ENCODE measurements at places on chromosomes 12 and 14.

DNA sequence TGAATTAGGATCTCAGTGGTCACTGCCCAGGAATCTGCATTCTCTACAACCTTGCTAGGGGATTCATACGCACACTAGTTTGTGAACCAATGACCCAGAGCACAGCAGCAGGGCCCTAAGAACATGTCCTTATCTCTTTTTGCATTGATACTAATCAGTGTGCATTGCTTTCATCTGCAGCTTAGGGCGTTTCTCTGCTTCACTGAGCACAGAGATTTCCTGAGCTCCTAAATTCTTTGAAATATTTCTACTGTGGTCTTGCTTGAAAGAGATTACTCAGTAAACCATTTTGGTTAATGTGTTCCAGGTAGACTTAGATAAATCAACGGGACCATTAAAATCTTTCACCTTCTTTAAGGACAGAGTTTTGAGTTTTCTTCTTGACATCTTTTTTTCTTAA is 351.3 kb upstream of the KITLG start:
- DNase-seq: no peak
- H3K36me3 ChIP-seq: no peaks in the 10 kb centered on the region

DNA sequence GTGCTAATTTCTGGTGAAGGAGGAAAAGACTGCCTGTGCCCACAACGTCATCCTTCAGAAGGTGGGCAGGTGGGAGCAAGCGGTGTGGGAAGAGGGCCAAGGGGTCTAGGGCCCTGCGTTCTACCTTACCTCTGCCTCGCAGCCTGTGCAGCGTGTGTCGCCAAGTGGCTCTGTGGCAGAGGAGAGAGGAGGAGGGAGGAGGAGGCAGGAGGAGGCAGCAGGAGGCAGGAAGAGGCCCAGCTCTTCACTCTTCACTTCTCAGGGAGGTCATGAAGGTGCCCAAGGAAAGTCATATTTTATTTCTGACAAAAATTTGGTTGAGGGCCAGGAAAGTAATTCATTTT is 177.9 kb downstream of the MYRFL start:
- no peak for DNase-seq
- H3K4me3 ChIP-seq: no peak overlapping the region
- H3K4me1 ChIP-seq: peaks cover 15% of the 10 kb centered on the region
- no peaks in the 10 kb centered on the region for H3K36me3 ChIP-seq
- no peak overlapping the region for H3K27ac ChIP-seq

- DNase-seq: no peak
- no peak overlapping the region for H3K4me3 ChIP-seq
- H3K4me1 ChIP-seq: peaks cover 37% of the 10 kb centered on the region
- no peak overlapping the region for H3K27ac ChIP-seq
- H3K36me3 ChIP-seq: peaks cover 1% of the 10 kb centered on the region
- peaks cover 3% of the 10 kb centered on the region for H3K27me3 ChIP-seq
Measured at GRCh38 chr12:100974341-100974740, 179.8 kb downstream of the ANO4 start.

DNA sequence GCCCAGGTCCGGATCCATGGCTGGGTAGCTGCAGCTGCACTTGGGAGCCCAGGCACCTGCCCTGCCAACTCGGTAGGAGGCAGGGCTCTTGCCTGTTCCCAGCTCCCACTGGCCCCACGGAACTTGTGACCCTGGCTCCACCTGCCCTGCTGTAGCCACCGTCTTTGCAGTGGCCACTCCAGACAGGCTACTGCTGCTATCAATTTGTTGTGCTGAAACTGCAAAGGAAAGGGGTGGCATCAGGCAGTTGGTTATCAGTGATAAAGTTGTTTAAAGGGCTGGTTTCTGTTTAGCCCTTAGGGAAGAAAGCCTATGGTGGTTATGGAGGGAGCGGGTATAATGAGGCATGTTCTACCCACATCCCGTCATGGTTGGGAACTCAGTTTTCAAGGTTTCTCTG is 32.1 kb upstream of the ARID2 start:
- peaks cover 12% of the 10 kb centered on the region for H3K36me3 ChIP-seq
- H3K4me1 ChIP-seq: peaks cover 7% of the 10 kb centered on the region

DNA sequence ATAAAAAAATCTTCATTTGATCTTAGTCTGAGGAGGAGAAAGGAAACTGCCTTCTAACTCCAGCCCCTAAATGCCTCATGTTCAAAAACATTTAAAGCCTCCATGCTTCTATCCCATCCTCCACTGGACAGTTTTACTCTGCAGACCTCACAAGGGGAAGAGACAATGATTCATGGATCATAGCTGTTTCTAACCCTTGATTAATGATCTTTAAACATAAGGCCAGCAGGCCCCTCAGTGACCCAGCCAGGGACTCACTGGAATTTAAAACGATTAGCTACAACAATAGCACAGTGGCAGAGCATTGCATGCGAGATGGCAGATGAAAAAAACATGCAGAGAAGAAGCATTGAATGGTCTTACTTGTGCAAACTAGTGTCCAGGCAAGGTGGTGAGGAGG is 6.0 kb downstream of the DCTN2 start:
- peaks cover 9% of the 10 kb centered on the region for H3K36me3 ChIP-seq
- H3K4me3 ChIP-seq: no peak overlapping the region
- no peaks in the 10 kb centered on the region for H3K27me3 ChIP-seq
- no peak for DNase-seq

DNA sequence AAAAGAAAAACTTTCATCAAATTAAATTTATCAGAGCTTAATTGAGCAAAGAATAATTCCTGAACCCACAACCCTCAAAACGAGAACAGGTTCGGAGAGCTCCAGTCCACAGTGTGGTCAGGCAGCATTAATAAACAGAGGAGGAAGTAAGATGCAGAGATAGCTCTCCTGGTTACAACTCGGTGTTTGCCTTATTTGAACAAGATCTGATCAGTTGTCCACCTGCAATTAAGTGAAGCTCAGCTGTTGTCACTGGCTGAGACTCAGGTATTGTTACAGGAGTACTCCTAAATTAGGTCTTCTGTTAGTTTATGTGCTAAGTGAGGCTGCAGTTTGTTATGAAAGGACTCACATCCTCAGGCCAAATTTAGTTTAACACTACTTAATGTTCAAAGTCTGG is 451.4 kb upstream of the PDE3A start:
- H3K4me1 ChIP-seq: peaks cover 40% of the 10 kb centered on the region
- no peaks in the 10 kb centered on the region for H3K27me3 ChIP-seq
- DNase-seq: no peak
- no peaks in the 10 kb centered on the region for H3K36me3 ChIP-seq
- no peak overlapping the region for H3K27ac ChIP-seq

- peaks cover 8% of the 10 kb centered on the region for H3K4me1 ChIP-seq
- H3K27me3 ChIP-seq: no peaks in the 10 kb centered on the region
- H3K4me3 ChIP-seq: no peak overlapping the region
- H3K27ac ChIP-seq: no peak overlapping the region
Measured at GRCh38 chr14:54893151-54893760, 9.4 kb downstream of the GCH1 start.

GRCh38 chr14:103312006-103312635 is 21.9 kb upstream of the EIF5 start:
- no peak overlapping the region for H3K4me3 ChIP-seq
- DNase-seq: no peak
- H3K27me3 ChIP-seq: no peaks in the 10 kb centered on the region
- peaks cover 10% of the 10 kb centered on the region for H3K4me1 ChIP-seq

GRCh38 chr12:94180558-94181296 is 32.4 kb downstream of the PLXNC1 start:
- DNase-seq: no peak
- H3K4me3 ChIP-seq: no peak overlapping the region
- peaks cover 6% of the 10 kb centered on the region for H3K36me3 ChIP-seq
- peaks cover 4% of the 10 kb centered on the region for H3K4me1 ChIP-seq

GRCh38 chr12:108542320-108542719 is 18.7 kb downstream of the SART3 start:
- no peak overlapping the region for H3K4me3 ChIP-seq
- H3K27me3 ChIP-seq: no peaks in the 10 kb centered on the region
- peaks cover 56% of the 10 kb centered on the region for H3K36me3 ChIP-seq
- H3K4me1 ChIP-seq: no peaks in the 10 kb centered on the region
- no peak overlapping the region for H3K27ac ChIP-seq
- no peak for DNase-seq

DNA sequence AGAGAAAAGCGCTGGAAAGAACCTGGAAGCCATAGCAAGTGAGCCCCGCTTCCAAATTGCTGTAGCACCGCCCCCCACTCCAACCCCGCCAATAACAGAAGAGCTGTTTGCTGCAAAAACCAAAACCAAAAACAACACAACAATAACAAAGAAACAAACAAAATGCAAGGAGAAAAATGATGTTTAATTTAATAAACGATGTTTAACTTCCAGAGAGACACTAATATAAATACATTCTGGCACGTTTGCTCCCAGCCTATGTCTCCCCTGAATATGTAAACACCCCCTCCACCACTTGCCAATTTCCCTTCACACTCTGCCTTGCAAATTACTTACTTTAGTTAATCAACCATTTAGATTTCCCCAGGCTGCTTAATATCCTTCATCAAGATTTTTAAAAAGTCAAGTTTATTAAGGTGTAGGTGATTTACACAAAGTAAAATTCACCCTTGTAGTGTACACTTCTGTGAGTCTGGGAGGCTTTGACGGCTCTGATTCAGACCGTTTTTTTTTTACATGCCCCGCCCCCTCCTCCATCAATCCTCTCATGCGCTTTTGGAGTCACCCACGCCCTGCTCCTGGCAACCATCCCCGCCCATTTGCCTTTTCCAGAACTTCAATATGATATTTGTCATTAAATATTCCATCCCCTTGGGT is 482 bp upstream of the IFI27L2 start:
- peaks cover under 1% of the 10 kb centered on the region for H3K36me3 ChIP-seq
- peak overlapping the region; percentile 86 for H3K27ac ChIP-seq
- DNase-seq: no peak
- peaks cover 9% of the 10 kb centered on the region for H3K27me3 ChIP-seq

- no peak overlapping the region for H3K27ac ChIP-seq
- no peaks in the 10 kb centered on the region for H3K4me1 ChIP-seq
- H3K27me3 ChIP-seq: no peaks in the 10 kb centered on the region
- DNase-seq: no peak
Measured at GRCh38 chr12:130992448-130992847, 38.7 kb downstream of the ADGRD1 start.

GRCh38 chr12:5071496-5071895 is 27.8 kb downstream of the KCNA5 start:
- H3K27me3 ChIP-seq: peaks cover 5% of the 10 kb centered on the region
- H3K4me1 ChIP-seq: peaks cover 21% of the 10 kb centered on the region
- H3K4me3 ChIP-seq: no peak overlapping the region
- no peak overlapping the region for H3K27ac ChIP-seq

DNA sequence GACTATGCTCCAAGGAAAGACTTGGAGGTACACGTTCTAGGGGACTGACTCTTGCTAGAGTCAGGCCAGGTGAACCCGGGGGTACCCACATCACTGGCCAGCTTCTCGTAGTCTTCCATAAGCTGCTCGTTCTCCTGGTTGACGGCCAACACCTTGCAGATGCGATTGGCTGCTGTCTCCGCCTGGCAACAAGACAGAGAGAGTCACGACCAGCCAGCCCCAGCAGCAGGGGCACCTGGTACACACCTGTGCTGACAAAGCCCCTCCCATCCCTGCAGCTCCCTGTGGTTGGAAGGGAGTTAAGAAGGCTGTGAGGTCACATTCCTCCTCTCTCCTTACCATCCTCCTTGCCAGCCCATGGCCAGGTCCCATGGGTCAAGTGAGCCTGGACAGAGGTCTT is 85.5 kb downstream of the ACTN1 start:
- DNase-seq: no peak
- no peak overlapping the region for H3K27ac ChIP-seq
- H3K4me1 ChIP-seq: no peaks in the 10 kb centered on the region
- H3K4me3 ChIP-seq: no peak overlapping the region

DNA sequence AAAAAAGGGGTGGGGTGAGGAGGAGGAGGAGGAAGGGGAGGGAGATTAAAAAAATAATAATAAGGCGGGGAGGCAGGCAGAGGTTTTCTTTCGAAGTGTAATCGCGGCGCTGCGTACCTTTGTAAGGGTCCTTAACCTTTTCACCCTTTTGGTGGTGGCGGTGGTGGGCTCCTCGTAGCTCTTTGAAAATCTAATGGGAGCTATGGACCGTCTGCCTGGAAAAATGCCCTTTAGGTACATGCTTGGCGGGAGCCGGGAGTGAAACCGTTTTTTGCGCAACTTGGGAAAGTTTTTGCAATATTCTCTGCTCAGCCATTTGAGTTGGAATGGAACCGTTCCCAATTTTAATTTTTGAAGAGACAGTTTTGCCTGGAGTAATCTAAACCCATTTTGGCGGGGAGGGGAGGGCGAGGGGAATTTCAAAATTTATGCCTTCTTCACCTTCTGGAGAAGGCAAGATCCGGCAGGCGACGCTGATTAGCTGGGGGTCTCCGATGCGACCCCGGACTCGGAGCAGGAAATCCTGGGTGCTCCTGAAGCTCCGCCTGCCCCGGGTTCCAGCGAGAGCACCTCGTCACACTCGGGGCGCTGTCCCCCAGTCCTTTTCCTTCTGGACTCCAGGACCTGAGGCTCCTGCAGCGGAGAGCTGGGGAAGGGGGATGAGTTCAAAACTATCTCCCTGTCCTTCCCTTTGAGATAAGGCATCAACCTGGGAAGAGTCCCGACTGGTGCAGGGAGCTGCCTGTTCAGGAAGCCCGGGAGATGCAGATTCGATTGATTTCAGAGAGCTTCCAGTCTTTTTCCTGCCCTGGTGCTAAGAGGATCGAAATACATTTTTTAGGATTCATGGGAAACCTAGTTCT is 74.6 kb upstream of the TBX5 start:
- no peak overlapping the region for H3K27ac ChIP-seq
- H3K4me3 ChIP-seq: peak overlapping the region; percentile 82

DNA sequence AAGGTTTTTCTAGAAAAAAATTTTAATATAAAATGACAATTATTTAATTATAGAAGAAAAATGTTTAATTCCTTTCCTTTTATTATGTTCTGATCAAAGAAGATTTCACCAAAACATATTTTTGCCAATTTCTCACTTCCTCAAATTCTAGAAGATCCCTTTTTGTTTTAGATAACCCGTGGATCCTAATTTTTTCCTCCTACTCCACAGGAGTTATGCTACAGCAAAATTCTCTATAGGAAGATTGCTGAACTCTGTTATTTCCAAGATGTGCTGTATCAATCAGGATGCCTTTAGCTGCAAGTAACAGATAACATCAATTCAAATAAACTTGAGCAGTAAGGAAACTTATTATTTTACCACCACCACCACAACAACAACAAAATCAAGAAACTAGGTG is 3.8 kb upstream of the SNX6 start:
- no peaks in the 10 kb centered on the region for H3K36me3 ChIP-seq
- peaks cover 7% of the 10 kb centered on the region for H3K27me3 ChIP-seq
- peaks cover 7% of the 10 kb centered on the region for H3K4me1 ChIP-seq
- H3K27ac ChIP-seq: no peak overlapping the region
- no peak overlapping the region for H3K4me3 ChIP-seq

DNA sequence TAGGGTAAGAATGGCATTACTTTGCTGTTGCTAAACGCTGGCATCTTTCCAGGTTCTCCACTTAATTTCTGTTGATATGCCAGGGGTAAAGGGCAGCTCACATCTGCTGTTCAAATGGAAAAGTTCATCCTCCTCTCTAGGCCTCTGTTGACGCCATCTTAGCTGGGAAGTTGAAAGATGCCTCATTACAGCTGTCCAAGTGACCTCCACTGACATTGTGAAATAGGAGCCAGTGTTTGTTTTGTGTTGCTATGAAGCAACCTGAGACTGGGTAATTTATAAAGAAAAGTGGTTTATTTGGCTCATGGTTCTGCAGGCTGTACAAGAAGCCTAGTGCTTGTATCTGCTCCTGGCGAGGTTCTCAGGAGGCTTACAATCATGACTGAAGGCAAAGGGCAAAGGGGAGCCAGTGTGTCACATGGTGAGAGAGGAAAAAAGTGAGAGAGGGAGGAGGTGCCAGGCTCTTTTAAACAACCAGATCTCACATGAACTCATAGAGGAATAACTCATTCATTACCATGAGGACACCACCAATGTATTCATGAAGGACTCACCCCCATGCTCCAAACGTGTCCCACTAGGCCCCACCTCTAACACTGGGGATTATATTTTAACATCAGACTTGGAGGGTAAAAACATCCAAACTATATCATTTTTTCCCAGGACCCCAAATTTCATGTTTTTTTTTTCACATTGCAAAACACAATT is 3.2 kb upstream of the ADAM21 start:
- H3K27ac ChIP-seq: no peak overlapping the region
- no peak overlapping the region for H3K4me3 ChIP-seq
- H3K27me3 ChIP-seq: no peaks in the 10 kb centered on the region
